ENCODE measurements at places on chromosomes 4 and X.

DNA sequence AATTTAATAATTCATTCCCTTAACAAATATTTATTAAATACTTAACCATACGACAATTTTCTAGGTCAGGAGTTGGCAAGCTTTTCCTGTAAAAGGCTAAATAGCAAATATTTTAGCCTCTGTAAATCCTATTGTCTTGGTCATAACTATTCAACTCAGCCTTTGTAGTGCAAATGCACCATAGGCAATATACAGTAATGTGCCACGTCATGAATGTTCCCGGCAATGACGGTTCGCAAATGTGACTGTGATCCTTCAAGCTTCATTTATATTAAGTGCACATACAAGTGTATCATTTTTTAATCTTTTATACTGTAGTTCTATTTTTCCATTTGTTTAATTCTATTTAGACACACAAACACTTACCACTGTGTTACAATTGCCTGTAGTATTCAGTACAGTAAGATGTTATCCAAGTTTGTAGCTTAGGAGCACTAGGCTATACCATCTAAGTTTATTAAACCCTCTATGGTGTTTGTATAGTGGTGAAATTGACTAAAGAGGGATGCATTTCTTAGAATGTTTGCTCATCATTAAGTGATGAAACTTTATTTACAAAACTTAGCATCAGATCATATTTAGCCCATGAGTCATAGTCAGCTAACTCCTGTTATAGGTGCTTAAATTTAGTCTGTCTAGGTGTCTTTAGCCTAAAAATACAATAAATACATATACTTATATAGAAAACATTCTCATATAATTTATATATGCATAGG, 553.6 kb downstream of the STPG2 start:
- no peak for DNase-seq

GRCh38 chr4:1400831-1401408, 5.3 kb downstream of the NKX1-1 start:
- DNase-seq, result no peak

DNA sequence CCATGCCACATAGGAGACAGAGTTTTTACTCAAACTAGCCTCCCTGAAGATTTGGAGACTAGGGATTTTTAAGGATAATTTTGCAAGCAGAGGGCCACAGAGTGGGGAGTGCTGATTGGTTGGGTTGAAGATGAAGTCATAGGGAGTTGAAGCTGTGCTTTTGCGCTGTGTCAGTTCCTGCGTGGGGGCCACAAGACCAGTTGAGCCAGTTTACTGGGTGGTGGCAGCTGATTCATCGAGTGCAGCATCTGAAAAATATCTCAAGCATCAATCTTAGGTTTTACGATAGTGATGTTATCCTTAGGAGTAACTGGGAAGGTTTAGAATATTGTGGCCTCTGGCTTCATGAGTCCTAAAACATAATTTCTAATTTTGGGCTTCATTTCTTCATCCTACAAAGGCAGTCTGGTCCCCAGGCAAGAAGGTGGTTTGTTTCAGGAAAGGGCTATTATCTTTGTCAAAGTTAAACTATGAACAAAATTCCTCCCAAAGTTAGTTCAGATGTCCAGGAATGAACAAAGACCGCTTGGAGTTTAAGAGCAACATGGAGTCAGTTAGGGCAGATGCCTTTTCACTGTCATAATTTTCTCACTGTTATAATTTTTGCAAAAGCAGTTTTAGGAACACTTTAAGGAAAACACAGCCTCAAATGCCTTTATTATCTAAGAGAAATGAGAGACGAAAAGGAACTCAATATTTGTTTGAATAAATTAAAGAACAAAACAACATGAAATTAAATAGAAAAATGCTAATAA, 960.8 kb upstream of the PRKX start:
- DNase-seq, result no peak

DNA sequence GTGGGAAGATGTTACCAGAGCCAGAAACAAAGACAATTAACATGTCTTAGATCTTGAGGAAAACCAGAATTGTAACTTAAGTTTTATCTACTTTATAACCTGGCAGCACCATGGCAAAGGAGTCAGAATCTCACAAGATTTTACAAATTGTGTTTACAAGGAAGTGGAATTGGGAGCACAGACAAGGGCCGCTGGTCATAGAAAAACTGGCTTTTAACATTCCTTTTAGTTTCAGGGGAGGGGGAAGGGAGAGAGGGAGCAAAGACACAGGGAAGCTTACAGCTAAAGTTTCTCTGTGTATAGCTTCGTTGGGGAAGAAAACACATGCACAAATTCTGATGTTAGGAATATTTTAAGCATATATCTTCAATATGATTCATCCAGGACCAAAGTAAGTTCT, 10.3 kb upstream of the UGT2B11 start:
- no peak for DNase-seq

DNA sequence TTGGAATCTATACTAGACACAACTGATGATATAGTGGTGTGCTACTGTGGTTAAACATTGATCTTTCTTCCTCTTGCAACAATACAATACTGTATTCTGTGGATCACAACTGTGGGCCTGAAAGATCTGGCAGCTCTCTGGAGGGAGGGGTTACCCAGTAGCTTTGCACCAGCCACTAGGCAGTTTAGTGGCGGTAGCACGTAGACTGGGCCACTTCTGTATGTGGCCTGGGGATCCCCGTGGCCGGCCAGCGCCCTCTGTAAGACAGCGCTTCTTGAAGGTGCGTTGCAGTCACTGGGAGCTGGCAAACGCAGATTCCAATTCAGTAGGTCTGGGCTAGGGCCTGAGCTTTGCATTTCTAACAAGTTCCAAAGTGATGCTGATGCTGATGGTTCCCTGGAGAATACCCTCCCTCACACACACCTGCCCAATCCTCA, 168.6 kb downstream of the MGST2 start:
- no peak for DNase-seq

GRCh38 chr4:139668036-139668435, 2.4 kb downstream of the MGST2 start:
- no peak for DNase-seq

DNA sequence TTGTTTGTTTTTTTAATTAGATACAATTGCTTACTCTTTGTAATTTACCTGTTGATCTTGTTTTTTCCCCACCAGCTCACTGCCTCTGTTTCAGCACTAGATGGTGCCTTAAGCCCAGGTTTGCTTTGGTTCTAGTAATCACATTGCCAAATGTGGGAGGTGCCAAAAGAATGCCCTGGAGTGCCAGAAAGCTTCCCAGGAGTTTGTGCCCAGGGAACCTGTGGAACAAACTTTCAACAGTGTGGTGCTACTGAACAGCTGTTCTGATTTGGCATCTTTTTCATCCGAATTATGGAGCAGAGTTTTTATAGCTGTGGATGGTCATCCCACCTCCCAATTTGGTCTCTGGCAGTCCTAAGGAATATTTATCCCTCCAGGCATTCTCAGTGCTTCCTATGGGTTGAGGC, 1000.7 kb downstream of the STIM2 start:
- DNase-seq, result no peak

DNA sequence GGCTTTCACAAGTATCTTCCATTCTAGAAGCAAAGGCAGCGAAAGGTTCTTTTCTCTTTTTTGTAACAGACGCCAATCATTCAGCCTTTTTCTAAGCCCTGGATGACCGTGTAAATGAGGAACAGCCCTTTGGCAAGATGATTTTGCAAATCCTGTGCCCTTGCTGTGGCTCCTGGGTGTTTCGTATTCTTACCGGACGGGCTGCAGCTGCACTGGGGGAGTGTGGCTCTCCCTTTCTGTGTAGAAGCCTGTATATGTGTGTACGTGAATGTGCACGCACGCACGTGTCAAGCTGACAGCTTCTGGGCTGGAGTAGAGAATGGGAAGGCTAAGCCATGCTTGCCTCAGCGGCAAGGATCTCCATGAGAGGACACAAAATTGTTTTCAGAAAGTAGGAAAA, 8.2 kb downstream of the GRPEL1 start:
- DNase-seq, result no peak

GRCh38 chrX:74419864-74420195, 1.5 kb upstream of the SLC16A2 start:
- no peak for DNase-seq

DNA sequence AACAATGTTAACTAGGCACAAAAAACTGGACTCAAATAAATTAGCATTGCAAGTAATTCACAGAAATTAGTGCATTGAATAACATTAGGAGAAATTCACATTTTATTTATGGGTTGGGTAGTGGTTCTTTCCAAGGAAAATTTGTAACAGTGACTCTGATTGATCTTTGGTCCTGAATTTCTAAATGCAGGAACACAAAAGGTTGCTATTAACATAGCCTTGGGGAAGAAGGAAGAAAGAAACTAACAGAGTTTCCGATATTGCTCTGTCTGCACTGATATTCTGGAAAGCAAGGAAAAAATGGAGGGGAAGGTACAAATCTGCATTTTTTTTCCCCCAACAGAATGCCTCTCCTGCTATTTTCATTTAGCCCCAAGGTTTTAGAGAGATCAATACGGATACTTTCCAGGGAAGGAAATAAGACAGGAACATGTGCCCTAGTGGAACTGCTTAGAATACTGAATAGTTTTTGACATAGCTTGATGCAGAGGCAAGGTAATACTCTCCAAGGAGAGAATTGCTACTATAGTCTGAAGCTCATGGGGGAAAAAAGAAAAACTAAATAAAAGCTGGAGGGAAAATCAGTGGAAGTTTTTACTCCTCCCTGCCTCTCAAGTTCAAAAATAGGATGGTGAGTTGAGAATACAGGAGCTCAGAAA, 490.1 kb downstream of the RAPGEF2 start:
- DNase-seq, result no peak

DNA sequence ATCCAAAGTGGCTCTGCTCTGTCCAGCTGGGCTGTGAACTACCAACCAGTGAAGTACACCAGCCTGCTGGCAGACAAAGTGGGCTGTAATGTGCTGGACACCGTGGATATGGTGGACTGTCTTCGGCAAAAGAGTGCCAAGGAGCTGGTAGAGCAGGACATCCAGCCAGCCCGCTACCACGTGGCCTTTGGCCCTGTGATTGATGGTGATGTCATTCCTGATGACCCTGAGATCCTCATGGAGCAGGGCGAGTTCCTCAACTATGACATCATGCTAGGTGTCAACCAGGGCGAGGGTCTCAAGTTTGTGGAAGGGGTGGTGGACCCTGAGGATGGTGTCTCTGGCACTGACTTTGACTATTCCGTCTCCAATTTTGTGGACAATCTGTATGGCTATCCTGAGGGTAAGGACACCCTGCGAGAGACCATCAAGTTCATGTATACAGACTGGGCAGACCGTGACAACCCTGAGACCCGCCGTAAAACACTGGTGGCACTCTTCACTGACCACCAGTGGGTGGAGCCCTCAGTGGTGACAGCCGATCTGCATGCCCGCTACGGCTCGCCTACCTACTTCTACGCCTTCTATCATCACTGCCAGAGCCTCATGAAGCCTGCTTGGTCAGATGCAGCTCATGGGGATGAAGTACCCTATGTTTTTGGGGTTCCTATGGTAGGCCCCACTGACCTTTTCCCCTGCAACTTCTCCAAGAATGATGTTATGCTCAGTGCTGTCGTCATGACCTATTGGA, 22.6 kb downstream of the NLGN3 start:
- DNase-seq, result no peak

DNA sequence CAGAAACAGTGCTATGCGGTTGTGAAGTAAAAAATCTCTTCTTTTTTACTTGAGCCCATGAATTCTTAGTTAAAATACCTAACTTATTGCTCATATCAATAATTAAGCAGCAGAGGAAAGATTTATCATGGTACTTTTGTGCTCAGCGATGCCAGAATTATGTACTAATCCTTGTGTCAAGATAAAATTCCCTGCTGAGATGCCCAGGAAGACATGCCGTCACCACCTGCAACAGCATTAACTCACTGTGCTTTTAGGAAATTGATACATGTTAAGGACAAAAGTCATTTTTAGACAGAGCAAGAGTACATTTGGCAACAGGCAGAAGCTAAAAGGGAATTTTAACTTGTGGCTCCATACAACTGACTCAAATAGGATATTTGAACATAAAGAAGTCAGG, 138.9 kb downstream of the NPNT start:
- no peak for DNase-seq

DNA sequence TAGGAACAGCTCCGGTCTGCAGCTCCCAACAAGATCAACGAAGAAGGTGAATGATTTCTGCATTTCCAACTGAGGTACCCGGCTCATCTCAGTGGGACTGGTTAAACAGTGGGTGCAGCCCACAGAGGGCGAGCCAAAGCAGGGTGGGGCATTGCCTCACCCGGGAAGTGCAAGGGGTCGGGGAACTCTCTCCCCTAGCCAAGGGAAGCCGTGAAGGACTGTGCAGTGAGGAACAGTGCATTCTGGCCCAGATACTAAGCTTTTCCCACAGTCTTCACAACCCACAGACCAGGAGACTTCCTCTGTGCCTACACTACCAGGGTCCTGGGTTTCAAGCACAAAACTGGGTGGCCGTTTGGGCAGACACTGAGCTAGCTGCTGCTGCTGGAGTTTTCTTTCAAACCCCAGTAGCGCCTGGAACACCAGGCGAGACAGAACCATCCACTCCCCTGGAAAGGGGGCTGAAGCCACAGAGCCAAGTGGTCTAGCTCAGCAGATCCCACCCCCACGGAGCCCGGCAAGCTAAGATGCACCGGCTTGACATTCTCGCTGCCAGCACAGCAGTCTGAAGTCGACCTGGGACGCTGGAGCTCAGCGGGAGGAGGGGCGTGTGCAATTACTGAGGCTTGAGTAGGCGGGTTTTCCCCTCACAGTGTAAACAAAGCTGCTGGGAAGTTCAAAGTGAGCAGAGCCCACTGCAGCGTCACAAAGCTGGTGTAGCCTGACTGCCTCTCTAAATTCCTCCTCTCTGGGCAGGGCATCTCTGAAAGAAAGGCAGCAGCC, 84.6 kb downstream of the THOC2 start:
- no peak for DNase-seq

DNA sequence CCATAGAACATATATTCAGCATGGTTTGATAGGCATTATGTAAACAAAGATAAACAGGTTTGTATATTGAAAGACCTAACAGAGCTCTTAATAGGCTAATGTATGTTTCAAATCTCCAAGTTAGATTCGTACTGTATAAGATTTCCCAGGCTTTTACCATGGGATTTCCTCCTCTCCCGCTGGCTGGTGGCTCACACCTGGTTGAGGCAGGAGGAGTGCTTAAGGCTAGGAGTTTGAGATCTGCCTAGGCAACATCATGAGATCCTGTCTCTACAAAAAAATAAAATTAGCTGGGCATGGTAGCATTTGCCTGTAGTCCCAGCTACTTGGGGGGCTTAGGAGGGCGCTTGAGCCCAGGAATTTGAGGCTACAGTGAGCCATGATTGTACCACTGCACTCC, 5.4 kb downstream of the CPE start:
- DNase-seq, result no peak

Data from NCI-H1048 (cell line).